CD4-positive, alpha-beta T cell treated with Interleukin-1 beta for 1 hour (primary cell): ENCODE measurements at places on chromosomes 2 and 18.

GRCh38 chr18:77084688-77085035, 47.9 kb downstream of the MBP start:
- DNase-seq = no peak

DNA sequence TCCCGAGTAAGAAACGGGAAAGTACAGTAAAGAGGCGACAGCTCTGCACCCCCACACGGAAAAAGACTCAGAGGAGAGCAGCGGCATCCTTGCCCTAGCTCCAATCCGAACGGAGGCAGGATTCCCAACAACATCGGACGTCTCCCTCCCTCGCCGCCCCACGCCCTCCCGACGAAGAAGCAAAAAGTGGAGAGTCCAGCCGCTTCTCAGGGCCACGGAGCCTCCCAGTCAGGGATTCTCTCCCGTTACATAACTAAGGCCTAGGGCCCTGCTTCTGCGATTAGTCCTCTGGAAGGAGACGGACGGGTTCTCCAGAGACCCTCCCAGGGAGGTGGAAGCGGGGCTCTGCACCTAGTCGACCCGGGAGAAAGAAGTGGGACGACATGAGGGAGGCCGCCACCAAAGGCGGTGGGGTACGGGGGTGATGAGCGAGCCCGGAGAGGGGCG, 587 bp downstream of the SUMO1 start:
- DNase-seq = peak; percentile 3

GRCh38 chr18:58449464-58449863, 179.4 kb downstream of the ALPK2 start:
- DNase-seq = no peak

- DNase-seq = no peak
Measured at GRCh38 chr18:35369126-35369525, 8.0 kb downstream of the ZNF396 start.

DNA sequence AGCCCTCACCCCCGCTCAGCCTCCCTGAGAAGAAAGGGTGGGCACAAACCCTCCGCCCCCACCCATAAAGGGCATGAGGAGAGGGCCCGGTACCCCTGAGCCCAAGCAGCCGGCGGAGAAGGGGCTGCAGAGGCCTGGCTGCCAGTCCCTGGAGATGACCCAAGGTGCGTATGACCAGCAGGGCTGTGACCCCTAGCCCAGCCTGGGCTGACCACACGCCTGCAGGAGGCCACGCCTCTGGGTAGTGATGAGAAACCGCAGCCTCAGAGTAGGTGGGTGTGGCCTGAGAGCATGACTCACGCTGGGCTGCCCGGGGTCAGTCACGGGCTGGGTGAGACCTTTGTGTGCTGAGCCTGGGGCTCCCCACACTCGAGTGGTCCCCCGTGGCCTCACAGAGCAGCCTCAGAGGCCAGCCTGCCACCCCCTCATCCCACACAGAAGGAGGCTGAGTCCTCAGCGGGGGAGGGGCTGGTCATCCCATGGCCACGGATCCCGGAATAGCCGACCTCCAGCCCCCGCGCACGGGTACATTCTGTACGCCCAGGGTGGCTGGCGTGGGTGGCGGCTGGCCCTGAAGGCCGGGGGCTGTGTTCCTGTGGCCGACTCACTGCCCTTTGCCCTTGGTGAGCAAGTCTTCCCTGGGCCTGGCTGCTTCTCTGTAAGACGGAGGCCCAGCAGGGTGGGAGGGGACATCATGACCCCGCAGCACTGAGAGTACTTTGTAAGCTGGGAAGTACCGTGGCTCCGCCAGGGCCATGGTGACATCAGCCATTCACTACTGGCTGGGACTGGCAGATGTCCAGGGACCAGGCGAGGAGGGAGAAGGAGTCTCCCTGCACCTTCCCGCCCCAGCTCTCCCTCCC, 110.8 kb upstream of the OTOS start:
- DNase-seq = peak; percentile 27

DNA sequence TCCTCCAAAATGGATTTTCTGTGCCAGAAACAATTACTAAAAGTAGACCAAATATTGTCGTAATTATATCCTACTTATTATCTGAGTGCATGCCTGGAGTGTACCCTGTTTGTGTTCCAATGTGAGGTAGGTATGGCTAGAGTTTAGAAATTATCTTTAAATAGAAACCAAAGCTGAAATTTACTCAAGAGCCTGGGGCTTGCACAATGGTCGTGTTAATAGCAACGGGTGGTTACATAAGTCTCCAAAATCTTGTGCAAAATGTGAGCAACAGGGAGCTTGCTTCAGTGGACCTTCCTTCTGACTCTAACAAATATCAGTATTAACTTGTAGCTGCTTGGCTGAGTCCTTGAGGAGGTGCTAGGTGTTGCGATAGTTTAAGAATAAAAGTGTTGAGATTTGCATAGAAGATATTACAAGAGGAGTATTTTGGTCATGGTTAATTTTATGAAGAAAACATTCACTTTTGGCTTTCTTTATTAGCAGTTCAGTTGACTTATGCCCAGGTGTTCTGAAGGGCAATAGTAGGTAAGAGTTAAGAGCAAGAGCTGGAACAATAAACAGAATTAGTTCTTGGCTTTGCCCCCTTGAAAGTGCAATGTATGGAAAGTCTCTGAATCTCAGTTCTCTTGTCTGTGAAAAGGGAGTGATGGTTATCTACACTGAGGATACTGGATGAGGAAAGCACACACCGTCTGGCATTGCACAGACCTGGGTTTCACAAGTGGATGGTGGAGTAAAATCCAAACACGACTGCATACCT, 4.6 kb downstream of the CXCR4 start:
- DNase-seq = no peak

DNA sequence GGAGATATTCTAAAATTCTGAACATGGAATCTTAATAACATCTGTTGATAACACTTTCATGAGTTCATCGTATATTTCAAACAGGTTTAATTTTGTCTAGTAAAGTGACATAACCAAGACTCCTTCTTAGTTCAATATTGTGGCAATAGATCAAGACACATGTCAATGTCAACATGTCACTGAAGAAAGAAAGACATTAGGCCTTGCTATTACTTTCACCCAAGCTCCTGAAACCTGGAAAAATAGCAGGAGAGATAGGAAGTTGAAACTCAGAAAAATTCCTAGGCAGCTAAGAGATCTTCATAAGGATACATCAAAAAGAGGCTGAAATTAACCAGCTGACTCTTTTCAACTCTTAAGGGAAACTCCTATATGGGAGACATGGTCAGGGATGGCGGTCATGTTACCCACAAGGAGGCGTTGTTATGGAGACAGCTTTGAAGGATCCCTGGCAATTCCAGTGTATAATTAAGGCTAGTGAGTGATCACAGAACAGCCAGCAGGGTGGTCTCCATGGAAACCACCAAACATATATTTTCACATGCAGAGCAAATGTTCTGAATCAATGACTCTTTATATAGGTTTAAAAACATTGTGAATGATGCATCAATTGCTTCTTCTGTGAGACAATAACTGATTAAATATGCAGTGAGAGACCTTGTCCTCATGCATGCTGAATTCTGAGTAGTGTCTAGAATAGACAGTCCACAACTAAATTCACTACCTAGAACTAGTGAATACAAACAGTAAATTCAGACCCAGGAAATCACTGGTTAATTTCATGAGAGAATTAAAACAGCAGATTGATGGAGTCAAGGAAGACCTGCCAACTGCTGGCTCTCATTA, 115.3 kb upstream of the RIOK3 start:
- DNase-seq = no peak

DNA sequence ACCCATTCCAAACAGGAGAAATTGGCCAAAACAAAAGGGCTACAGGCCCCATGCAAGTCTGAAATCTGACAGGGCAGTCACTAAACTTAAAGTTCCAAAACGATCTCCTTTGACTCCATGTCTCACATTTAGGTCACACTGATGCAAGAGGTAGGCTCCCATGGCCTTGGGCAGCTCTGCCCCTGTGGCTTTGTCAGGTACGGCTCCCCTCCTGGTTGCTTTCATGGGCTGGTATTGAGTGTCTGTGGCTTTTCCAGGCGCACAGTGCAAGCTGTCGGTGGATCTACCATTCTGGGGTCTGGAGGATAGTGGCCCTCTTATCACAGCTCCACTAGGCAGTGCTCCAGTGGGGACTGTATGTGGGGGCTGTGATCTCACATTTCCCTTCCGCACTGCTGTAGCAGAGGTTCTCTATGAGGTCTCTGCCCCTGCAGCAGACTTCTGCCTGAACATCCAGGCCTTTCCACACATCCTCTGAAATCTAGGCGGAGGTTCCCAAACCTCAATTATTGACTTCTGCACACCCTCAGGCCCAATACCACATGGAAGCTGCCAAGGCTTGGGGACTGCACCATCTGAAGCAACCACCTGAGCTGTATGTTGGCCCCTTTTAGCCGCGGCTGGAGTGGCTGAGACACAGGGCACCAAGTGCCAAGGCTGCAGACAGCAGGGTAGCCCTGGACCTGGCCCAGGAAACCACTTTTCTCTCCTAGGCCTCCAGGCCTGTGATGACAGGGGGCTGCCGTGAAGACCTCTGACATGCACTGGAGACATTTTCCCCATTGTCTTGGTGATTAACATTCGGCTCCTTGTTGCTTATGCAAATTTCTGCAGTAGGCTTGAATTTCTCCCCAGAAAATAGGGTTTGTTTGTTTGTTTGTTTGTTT, 28.7 kb downstream of the PARD6G start:
- DNase-seq = no peak

- no peak for DNase-seq
Measured at GRCh38 chr2:157592374-157592773, 36.3 kb downstream of the ACVR1C start.

DNA sequence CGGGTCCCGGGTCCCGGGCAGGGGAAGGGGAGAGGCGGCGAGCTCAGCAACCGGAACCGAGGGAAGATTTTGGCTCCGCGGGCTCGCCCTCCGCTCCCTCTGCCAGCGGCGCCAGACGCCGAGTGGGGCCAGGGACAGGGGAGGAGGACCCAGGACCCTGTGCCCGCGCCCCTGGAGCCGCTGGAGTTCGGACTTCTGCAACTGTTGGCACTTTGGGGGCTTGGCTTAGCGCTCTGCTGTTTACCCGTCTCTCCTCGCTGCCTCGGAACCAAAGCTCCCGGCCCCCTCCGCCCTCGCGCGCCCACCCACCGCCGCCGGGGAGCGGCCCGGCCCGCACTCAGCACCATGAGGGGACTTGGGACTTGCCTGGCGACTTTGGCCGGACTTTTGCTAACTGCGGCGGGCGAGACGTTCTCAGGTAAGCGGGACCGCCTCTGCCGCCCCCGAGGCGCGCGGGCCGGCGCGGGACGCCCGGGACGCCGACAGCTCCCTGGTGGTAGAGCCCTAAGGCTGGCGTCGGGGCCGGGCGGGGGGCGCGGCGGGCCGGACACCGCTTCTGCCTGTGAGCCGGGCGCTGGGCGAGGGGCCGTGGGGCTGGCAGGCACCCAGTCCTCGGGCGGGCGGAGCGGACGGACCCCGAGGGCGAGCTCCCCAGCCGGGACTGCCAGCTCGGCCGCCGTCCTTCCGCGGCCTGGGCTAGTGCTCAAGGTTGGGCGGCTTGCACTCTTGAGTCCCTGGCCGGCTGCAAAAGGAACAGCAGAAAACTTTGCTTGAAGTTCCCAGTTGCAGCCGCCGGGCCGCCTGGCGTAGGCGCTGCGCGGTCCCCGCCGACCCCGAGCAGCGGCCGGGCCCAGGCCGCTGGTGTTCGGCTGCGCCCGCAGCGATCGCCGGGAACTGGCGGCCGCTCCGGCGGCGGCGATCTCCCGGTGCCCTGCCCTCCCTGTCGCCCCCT, 634 bp downstream of the PTPRM start:
- DNase-seq = no peak

GRCh38 chr18:1559563-1559962, 654.9 kb downstream of the ADCYAP1 start:
- DNase-seq = no peak

DNA sequence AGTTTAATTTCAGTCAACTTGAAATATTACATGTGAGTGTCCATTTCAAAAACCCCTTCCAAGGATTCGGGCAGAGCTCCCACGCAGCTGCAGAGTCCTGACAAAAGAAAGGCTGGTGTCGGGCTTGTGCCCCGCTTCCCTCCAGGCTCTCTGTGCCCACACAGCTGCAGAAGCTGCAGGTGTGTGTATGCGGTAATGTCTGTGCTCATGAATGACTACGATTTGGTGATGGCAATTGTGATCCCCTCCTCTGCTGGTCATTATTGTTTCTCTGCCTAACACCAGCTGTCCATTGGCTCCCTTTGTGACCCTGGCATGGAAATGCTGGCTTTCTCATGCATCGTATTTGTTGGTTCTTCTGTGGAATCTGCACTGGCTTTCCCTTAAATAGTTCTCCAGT, 224.8 kb downstream of the NUP35 start:
- no peak for DNase-seq

DNA sequence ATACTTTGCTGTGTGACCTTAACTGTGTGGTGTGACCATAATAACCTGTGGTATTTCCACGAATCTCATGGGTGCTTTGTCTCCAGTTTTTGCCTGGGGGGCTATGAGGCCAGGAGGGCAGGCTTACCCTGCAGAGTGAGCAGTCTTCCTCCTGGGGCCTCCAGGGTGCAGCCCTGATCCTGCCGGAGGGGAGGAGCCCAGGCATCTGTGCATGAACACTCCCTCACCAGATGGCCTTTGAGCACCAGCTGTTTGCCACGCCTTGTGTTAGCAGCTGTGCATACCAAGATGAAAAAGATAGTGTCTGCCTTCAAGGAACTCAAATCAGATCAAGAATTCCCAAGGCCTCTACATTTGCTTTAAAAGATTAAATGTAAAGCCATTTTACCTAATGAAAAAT, 75.0 kb upstream of the RBM44 start:
- no peak for DNase-seq

DNA sequence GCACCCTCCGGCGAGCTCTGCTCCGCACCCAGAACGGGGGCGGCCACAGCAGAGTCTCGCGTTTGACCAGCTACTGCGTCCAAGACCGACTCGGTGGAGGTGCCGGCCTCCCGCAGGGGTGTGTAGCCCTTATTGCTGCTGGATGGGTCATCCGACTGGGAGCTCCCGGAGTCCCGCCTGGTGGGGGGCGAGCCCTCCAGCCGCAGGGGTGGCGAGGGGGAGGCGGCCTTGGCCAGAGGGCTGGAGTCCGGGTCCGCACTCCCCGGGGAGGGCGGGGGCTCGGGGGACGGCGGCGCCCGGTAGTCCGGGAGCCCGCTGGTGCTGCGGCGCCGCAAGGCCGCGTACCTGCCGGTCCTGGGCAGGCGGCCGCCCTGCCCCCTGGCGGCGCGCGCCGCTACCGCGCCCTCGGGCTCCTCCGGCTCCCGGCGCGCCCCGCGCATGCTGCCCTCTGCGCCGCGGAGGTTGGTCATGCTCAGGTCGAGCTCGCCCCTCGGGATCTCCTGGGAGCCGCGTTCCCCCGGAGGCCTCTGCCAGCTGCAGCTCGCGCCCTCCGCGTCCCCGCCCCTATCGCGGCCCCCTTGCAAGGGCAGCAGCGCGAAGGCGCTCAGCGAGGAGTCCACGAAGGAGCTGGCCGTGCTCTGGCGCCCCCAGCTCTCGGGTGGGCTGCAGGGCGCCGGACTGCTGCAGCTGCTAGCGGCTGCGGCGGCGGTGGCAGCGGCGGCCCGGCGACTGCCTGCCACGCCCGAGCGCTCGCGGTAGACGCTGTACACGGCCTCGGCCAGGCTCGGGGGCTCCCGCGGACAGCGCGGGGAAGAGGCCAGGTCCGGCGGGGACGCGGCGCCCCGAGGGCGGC, 4.8 kb downstream of the TMEM200C start:
- no peak for DNase-seq
